ENCODE measurements at places on chromosomes 6 and 20.

- no peak for DNase-seq
Observed at GRCh38 chr6:45049188-45049843, 278.8 kb upstream of the RUNX2 start.

- peak; percentile 88 for DNase-seq
Observed at GRCh38 chr6:21596145-21596948, 2.8 kb downstream of the SOX4 start.

GRCh38 chr6:13457577-13457976 is 29.8 kb downstream of the GFOD1 start:
- no peak for DNase-seq

GRCh38 chr20:19683188-19683587 is 74.9 kb upstream of the RIN2 start:
- no peak for DNase-seq

DNA sequence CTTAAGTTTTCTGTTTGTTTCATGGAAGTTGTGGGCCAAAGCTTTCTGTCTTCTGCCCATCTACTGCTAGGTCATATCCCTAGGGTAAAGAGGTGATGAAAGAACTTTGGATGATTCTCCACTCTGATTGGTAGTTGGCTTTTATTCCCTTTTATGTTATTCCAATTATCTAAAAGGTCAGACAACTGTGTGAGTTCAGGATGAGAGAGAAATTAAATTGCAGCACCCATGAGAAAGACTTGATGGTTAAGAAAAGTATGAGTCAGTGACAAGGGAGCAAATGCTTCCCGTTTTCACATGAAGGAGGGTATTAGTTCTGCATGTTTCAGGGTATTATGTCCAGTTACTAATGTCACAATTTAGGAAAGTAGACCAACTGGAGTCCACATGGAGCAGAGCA is 136.3 kb downstream of the CD109 start:
- no peak for DNase-seq

- DNase-seq, result peak; percentile 17
Observed at GRCh38 chr6:52671676-52672075, 763 bp downstream of the TMEM14A start.

DNA sequence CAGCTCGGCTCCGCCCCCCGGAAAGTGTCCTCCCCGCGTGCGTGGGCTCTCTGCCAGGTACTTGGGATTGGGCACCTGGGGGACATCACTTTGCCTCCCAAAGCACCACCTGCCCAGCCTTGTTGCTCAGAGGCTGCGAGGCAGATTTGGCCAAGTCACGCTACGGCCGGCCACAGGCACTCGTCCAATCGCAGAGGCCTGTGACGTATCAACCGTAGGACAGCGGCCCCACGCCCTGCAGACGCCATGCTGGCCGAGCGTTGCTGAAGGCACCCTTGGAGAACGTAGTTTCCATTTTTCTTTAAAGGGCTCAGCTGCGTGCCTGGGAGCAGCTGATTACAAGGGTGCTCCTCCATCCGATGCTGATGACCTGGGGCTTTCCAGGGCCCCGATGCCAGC is 3.1 kb downstream of the NTSR1 start:
- no peak for DNase-seq

- DNase-seq, result peak; percentile 81
Observed at GRCh38 chr20:47741669-47742608, 43.3 kb downstream of the SULF2 start.

- DNase-seq, result no peak
Observed at GRCh38 chr6:106872049-106872448, 102.5 kb downstream of the CD24 start.

DNA sequence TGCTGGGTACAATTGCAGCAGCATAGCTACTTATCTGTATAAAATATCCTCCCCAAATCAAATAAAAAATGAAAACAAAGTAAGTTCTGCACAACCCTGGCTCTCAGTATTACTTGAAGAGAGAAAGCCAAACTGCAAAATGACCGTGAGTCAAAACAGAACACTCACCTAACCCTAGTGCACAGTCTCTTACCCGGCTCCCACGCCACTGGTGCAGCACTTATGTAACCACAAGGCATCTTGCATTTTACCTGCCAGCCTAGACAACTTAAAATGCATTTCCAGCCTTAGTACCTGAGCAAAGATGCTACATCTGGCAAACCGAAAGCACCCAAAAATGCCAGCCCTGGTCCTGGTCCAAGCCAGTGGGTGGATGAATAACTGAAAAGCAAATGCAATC is 12.4 kb upstream of the SIRPB1 start:
- no peak for DNase-seq

DNA sequence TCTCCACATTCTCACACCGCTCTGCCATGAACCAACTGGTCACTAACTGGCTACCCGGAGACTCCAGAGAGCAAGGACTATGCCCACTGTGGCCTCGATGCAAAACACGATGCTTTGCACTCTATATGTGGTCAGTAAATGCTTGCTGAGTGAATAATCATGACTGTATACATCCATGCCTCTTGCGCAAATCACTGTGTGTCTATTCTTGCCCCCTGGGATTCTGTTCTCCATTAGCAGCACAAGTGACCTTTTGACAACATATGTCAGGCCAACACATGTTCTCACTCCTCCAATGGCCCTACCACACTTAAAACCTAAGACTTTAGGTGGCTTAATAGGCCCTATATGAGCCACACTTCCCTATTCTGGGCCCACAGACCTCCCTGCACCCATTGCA is 16.9 kb downstream of the KIF16B start:
- DNase-seq, result no peak

DNA sequence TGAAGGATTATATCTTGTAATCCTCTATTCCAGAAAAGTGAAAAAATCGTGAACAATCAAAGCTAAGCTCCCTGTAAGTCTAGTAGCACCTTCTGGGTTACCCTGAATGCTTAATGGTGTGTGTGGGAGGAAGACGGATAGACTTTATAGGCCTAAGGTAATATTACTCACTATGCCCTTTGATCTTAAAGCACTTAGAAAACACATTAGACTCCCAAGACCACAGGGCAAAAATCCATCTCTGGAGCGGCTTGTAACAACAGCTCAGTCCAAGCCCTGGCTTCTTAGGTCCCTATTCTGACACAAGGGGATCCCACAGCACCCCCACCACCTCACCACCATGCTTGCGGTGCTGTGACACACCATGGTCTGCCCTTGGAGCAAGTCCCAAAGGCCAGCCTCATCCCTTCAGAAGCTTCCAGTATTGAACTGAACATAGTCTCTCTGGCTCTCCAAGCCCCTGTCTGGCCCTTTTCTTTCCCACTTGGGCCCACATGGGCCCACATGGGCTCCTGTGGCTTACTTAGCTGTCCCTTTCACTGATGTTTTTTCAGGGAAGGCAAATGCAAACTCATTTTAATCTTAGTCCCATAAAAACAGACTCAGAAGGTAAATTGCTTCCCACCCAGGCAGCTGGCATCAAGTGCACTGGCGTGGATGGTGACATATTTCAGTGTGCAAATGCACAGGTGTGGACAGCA is 28.3 kb downstream of the C6orf132 start:
- DNase-seq, result no peak

- no peak for DNase-seq
Observed at GRCh38 chr6:47653706-47654105, 44.7 kb upstream of the ADGRF4 start.

DNA sequence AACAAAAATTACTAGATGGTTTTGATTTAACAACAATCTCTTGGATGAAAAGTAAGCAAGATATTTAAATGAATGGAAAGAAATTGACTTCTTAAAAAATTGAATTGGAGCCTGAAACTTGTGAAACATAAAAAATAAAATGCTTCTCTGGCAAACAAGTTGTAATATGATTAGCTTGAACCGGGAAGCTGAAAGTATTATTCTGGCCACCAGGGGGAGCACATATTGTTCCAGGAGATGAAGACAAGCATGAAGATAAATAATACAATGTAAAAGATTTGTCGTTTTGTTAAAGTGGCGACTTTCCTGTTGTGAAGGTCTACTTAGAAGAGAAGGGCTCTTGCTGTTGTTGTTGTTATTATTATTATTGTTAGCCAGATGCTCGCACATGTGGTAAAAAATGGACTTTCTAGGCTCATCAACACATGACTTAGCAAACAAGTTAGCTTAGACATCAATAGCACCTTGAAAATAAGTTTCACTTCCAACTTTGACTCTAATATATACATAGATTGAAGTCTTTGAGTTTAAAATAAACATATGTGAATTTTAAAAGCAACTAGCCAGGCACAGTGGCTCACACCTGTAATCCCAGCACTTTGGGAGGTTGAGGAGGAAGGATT is 14.2 kb downstream of the PAX1 start:
- peak; percentile 94 for DNase-seq

DNA sequence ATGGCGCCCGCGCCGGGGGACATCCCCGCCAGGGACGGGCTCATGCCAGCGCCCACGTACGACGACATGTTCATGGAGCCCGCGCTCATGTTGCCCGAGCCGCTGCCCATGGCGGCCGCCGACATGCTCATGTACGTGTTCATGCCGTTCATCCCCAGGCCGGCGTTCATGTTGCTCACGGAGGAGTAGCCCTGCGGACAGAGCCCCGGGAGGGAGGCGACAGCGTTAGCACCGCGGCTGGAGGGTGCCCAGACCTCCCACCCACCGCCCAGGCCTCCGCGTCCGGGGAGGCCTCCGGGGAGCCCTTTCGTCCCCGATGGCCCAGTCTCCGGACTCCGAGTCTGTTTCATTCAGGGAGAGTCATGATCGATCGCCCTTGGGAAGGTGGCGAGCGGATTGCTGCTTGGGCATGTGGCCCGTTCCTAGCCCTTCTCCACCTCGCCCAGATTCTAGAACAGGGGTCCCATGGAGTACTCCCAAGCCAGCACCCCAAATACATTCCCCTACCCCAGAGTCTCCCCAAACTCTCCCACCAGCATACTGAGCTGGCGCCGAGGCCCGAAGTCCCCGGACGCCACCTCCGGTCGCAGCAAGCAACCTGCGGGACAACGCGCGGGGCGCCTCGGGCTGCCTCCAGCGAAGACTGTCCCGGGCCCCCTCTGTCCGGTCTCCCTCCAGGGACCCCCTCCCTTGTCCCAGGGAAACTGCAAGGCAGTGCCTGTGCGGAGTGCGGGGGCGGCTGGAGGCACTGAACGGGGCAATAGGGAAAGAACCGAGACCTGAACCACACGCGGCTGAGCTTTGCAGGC is 1.2 kb downstream of the FOXA2 start:
- peak; percentile 52 for DNase-seq

- DNase-seq, result no peak
Observed at GRCh38 chr20:40536808-40537207, 152.2 kb downstream of the MAFB start.

DNA sequence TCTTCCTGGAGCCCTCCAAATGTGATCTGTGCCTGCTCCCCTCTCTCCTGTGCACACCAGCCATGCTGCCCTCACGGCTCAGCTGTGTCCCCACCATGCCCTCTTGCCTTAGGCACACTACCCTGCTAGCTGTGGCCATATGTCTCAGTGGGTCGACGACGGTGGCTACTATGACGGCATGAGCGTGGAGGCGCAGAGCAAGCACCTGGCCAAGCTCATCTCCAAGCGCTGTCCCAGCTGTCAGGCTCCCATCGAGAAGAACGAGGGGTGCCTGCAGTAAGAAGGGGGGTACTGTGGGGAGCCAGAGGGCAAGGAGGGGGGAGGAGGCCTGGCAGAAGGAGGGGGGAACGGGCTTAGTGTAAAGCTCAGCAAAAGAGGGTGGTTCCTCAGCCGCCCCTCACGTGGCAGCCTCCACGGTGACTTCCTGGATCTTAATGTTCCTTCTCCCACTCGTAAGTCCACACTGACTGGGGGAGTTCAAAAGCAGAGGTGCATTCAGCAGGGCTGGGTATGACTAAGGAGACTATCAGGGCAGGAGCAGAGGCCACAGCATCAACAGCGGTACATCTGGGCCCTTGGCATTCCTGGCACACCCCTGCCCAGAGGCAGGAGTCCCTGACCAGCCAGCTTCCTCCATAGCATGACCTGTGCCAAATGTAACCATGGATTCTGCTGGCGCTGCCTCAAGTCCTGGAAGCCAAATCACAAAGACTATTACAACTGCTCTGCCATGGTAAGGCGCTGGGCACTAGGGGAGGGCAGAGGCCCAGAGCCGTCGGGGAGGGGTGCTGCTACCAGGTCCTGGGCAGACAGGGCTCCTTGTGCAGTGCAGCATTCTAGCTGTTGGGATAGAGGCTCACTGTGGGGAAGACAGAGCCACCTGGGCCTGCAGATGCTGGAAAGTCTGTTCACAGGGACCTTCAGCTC is 8.0 kb downstream of the DNPH1 start:
- no peak for DNase-seq

GRCh38 chr6:89675949-89676748 is 37.6 kb upstream of the LYRM2 start:
- peak; percentile 22 for DNase-seq

DNA sequence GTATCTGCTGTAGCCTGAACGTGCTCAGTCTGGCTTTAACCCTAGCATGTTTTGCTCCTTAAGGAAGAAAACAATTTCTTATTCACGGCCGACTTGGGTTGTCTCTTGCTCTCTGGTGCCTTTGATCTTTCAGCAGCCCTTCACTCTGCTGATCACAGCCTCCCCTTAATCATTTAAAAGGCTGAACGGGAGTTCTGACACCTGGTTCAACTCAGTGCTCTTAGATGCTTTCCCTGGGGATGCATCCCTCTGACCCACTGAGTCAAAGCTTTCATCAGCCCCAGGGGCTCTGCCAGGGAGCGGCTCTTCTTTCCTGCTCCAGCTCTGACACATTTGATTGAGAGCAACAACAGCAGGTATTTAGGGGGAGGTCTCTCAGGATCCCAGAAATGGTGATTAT is 79.0 kb upstream of the FYN start:
- peak; percentile 76 for DNase-seq

DNA sequence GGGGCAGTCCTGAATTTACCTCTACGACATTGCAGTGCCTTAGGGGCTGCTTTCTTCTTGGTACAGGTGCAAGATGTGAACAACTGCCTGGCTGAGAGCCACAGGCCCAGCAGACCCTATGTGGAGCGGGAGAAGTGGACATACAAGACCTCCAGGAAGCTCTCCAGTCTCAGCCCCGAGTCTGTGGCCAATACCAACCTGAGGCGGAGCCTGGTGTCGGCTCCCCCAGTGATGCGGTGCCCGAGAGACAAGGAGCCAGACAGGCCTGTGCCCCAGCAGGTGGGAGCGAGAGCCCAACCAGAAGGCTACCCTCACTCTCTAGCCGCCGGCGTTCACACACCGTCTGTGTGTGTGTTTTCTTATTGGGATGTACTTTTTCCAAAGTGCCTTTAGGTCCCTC is 59.6 kb downstream of the EFCAB8 start:
- DNase-seq, result no peak

DNA sequence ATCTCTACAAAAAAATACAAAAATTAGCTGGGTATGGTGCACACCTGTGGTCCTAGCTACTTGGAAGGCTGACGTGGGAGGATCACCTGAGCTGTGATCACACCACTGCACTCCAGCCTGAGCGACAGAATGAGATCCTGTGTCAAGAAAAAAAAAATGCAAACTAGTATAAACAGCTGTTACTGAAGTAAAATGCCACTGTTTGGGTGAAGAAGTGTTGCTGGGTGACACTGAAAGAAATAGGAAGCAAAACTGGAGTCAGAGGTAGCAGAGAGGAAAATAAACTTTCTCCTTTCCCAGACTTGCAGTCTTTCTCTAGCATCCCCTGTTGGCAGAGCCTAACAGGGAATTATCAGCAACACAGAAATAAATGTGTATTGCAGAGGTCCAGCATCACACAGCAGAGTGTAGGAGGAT is 241.2 kb upstream of the PREP start:
- DNase-seq, result no peak

GRCh38 chr6:41767112-41767833 is 12.4 kb downstream of the FRS3 start:
- peak; percentile 73 for DNase-seq
